ENCODE measurements at places on chromosomes 11 and 22. TPM values are rescaled to one million over a fixed set of nuclear protein-coding genes. Genes with fewer than 3 reads are reported as not detected.

Gene BIK
- not detected for total RNA-seq

Gene OR52R1
- total RNA-seq, result not detected

Gene CYB5R2
- 14.0 TPM for total RNA-seq

Gene PRAME
- total RNA-seq, result not detected

Gene OR8D4
- not detected for total RNA-seq

Gene DCUN1D5
- total RNA-seq, result 78.0 TPM

Gene TUBA8
- total RNA-seq, result 0.77 TPM

Gene NXPE4
- not detected for total RNA-seq

Gene PRG2
- total RNA-seq, result not detected

Gene OMP
- total RNA-seq, result not detected

Gene OR2D2
- not detected for total RNA-seq

Gene TRPC6
- total RNA-seq, result 0.82 TPM

Gene NPAS4
- not detected for total RNA-seq

Gene TRIOBP
- 157 TPM for total RNA-seq

Gene APOBEC3A
- not detected for total RNA-seq

Gene MFRP
- total RNA-seq, result 0.09 TPM

Gene FAM227A
- 1.8 TPM for total RNA-seq

Gene LRRC74B
- not detected for total RNA-seq

Gene LYVE1
- total RNA-seq, result not detected

Gene CHST1
- total RNA-seq, result 6.3 TPM
